ENCODE measurements at places on chromosomes 5 and 9.

GRCh38 chr9:7298123-7298522, 501.5 kb downstream of the DMAC1 start:
- DNase-seq = no peak

GRCh38 chr5:132291026-132291425, 3.2 kb upstream of the SLC22A4 start:
- DNase-seq = no peak

- DNase-seq = no peak
Measured at GRCh38 chr5:34609951-34610441, 46.1 kb upstream of the RAI14 start.

- DNase-seq = no peak
Measured at GRCh38 chr9:124306098-124306735, 48.5 kb downstream of the NEK6 start.

GRCh38 chr9:5122116-5122515, 63.3 kb downstream of the INSL6 start:
- DNase-seq = no peak

DNA sequence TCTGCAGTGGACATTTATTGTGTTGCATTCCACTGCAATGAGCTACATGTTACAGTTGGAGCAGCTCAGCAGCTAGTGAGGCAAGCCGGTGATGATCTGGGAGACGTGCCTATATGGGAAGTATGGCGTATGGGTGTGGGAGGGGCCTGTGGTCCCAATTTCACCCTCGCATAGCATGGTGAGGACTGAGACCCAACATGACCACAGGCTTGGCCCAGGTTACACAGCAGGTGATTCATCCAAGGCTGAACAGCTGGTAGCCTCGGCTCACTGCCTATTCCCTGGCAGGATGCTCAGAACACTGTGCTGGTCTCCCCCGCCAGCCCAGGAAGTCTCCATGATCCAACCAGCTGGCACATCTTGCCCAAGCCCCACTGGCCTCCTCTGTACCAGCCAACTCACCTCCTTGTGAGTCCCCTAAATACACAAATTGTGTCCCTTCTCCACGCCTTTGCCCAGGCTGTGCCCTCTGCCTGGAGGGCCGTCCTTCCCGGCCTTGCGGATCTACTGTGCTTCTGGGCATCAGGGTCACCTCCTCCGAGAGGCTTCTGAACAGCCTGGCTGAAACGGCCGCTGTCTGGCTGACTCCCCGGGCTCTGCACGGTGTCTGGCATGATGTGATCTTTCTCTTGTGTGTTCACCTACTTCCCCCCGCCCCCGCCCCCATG, 81.4 kb downstream of the NSUN2 start:
- peak; percentile 50 for DNase-seq

DNA sequence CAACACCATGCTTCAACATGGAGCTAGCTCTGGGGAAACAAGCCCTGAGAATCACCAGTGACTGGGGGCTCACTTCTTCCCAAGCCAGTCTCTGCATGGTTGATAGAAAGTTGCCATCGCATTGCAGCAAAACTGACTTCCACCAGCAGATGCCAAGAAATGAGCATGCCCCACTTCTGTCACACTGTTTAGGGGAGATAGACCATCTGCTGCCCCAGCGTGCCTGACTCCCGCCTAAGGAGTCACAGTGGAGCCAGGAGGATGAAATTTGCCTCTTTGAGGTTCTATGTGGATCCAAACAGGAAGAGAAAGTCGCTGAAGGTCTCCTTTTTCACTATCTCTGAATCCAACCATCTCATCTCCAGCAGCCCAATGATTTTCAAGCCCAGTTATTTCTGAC, 116.7 kb upstream of the SLIT3 start:
- DNase-seq = no peak

DNA sequence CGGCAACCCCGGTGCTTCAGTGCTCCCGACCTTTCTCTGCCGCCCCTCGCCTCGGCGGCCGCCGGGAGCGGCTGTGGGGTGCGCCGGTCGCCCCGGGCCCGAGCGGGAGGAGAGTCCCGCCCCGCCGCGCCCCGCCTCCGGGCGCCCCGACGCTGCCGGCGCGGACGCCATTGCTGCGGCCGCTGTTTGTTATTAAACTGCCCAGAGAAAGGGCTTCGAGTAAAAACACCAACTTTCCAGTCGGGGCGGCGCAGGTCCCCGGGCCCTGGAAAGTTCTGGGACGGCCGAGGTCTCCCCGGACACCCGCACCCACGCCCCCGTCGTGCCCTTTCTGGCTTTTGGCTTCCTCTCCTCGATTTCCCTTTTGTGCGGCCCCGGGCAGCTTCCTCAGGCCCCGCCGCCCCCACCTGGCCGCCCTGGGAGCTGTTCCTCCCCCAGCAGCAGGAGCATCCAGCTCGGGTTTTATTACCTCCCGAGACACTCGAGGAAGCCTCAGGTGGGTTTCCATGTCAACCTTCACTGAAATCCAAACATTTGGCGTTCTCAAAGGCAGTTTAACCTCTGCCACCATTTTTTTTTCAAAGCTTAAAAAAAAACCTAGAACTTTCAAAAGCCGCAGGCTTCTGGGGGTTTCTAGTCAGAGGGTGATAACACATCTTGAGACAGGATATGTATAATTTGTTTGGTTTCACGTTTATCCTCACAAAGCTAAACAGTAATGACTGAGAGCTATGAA, 334.4 kb downstream of the CWC27 start:
- no peak for DNase-seq

GRCh38 chr5:137122075-137122474, 377.1 kb downstream of the SPOCK1 start:
- no peak for DNase-seq

DNA sequence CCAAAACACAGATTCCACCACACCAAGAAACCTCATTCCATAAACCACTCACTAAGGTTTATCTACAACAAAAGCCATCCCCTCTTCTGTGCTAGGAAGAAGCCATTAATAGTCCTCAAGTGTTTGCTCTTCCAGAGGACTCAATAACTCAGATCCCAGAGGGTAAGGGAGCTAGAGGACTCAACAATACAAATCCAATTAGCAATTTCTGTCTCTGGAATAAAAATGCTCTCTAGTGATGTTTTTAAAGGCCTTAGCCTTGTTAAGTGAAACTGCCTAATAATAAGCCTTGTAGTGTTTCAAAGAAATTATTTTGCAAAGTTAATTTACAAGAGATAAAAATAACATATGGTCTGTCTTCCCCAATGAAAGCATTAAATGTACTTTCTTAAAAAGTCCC, 942.4 kb downstream of the CDH12 start:
- DNase-seq = no peak

GRCh38 chr5:44236040-44236439, 153.2 kb downstream of the FGF10 start:
- no peak for DNase-seq

- no peak for DNase-seq
Measured at GRCh38 chr5:170832241-170832640, 29.6 kb upstream of the RANBP17 start.
